MCF 10A (cell line): ENCODE measurements at places on chromosomes 6 and 20. TPM values are rescaled to one million over a fixed set of nuclear protein-coding genes. Genes with fewer than 3 reads are reported as not detected.
A peak's percentile ranks its signal among the peaks of the same experiment; 100 is the strongest.

OPN5 gene
- not detected in 2 replicates for total RNA-seq

AVP gene
- not detected in 2 replicates for total RNA-seq

TNXB gene
- 3.0 and 4.3 TPM in 2 replicates for total RNA-seq

RUNX2 gene
- 8.1 and 9.3 TPM in 2 replicates for total RNA-seq

CCN5 gene
- total RNA-seq = 0.93 and 1.4 TPM in 2 replicates

RNGTT gene
- 14.6 and 20.6 TPM in 2 replicates for total RNA-seq

DNA sequence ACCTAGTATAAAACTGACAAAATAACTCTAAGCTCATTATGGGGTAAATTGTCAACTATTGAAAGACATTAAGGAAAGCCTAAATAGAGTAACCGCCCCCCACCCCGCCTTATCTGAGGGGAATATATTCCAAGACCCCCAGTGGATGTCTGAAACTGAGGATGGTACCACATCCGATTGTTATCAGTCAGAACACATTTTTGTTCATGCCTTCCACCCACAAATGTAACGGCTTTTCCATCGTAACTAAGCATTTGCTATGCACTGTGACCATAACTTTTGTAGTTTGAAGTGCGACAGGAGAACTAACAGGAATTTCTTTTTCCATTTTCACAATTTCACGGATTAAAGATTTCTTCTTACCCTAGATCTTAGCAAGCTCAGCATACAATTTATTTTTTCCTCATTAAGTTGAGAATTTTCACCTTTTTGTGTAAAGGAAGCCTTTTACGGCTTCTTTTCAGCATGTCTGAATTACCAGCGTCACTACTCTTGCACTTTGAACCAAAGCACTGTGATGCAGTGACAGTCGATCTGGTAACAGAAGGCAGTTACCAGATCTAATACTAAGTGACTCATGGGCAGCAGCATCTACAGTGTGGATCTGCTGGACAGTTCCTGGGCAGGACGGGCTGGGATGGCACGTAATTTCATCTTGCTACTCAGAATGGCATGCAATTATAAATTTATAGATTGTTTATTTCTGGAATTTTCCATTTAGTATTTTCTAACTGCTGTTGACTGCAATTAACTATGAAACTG lies 11.8 kb downstream of the CFAP61 start:
- no peak for DNase-seq
- peaks cover 19% of the 10 kb centered on the region for H3K27me3 ChIP-seq
- H3K27ac ChIP-seq = no peak overlapping the region
- H3K4me3 ChIP-seq = no peak overlapping the region
- H3K4me1 ChIP-seq = no peaks in the 10 kb centered on the region
- peaks cover 4% of the 10 kb centered on the region for H3K36me3 ChIP-seq

DNA sequence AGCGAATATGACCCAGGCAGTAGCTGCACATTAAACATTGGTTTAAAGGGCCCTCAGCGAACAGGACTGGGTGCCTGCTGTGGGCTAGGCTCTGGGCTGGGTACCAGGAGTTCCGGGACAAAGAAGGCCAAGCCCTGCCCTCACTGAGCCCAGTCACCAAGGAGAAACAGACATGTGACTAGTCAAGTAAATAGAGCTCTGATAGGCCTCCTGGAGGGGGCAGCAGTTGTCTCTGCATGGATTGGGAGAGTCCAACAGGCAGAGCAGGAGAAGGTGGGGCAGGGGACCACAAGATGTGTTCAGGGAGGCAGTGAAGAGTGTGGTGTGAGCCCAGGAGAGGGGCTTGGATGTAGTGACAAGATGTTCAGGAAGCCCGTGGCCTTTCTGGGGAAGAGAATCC lies 3.1 kb downstream of the HM13 start:
- H3K36me3 ChIP-seq = peaks cover 14% of the 10 kb centered on the region
- H3K27me3 ChIP-seq = no peaks in the 10 kb centered on the region
- DNase-seq = peak; percentile 59
- no peak overlapping the region for H3K4me3 ChIP-seq
- H3K27ac ChIP-seq = no peak overlapping the region

GRCh38 chr20:21376626-21377025 lies 20.7 kb downstream of the NKX2-4 start:
- peaks cover 29% of the 10 kb centered on the region for H3K36me3 ChIP-seq
- no peak for DNase-seq
- peaks cover 5% of the 10 kb centered on the region for H3K4me1 ChIP-seq
- no peak overlapping the region for H3K4me3 ChIP-seq

GRCh38 chr6:64250126-64250525 lies 614.5 kb downstream of the PHF3 start:
- peaks cover 6% of the 10 kb centered on the region for H3K4me1 ChIP-seq
- no peaks in the 10 kb centered on the region for H3K36me3 ChIP-seq
- no peak overlapping the region for H3K4me3 ChIP-seq
- DNase-seq = no peak

GRCh38 chr6:811191-811590 lies 118.3 kb upstream of the EXOC2 start:
- H3K36me3 ChIP-seq = no peaks in the 10 kb centered on the region
- H3K4me3 ChIP-seq = no peak overlapping the region
- no peaks in the 10 kb centered on the region for H3K27me3 ChIP-seq
- DNase-seq = no peak
